Myometrial cell (primary cell): ENCODE measurements at places on chromosomes 4 and X. TPM values are rescaled to one million over a fixed set of nuclear protein-coding genes. Genes with fewer than 3 reads are reported as not detected.

Gene CLDN22
- not detected in 2 replicates for total RNA-seq

Gene ZXDA
- 1.7 and 1.9 TPM in 2 replicates for total RNA-seq

Gene GLRA2
- total RNA-seq, result not detected in 2 replicates

Gene NDST3
- total RNA-seq, result not detected in 2 replicates

Gene CHRDL1
- total RNA-seq, result 3.2 and 4.3 TPM in 2 replicates

Gene CACNA1F
- total RNA-seq, result not detected in 2 replicates

Gene UCP1
- total RNA-seq, result not detected in 2 replicates

Gene VSIG4
- not detected in 2 replicates for total RNA-seq

Gene SLC4A4
- 0.58 and 0.71 TPM in 2 replicates for total RNA-seq

Gene LRCH2
- 5.3 and 6.1 TPM in 2 replicates for total RNA-seq

Gene ARHGAP36
- not detected in 2 replicates for total RNA-seq

Gene KCNIP4
- total RNA-seq, result not detected in 2 replicates

Gene NWD2
- total RNA-seq, result not detected in 2 replicates

Gene MAGEA2
- total RNA-seq, result not detected in 2 replicates

Gene CLDN34
- total RNA-seq, result 2.7 TPM in 1 of 2 replicates, not detected in the other
